Stomach (tissue), 19 donors: ENCODE measurements at places on chromosomes 12 and 14.
A peak's percentile ranks its signal among the peaks of the same experiment; 100 is the strongest.

DNA sequence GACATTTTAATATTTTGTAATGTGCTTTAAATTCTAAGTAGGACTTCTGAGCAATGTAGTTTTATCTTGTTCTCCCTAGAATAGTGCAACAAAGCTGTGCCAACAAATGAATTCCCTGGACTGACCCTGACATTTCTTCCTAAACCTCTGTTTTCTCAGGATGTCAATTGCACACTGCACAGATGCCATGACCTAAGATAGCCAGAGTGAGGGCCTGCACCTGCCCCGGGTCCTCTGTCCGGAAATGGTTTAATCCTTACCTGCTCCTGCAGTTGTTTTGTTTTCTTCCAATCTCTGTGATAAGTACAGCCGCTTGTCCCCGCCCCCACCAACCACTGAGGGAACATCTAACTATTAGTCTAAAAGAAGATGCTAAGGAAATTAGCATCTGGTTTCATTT, 831.5 kb downstream of the GALC start:
- DNase-seq, result no peak

GRCh38 chr12:49228653-49229052, 36.2 kb upstream of the TUBA1C start:
- DNase-seq, result no peak

DNA sequence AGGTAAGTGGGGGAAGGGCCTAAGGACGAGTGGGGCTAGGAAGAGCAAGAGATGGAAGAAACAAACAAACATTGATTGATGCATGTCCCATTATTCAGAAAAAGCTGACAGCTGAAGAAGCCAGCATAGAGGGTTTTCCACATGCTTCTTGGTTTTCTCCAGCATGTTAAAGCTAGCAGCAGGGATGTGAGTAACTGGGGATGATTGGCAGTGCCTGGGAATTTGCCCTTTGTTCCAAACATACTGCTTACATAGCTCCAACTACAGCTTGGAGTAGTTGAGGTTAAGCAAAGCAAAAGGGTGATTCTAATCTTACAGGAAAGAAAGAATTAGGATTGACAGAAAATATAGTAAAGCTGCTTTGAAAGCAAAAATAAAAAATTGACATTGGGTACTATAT, 68.0 kb upstream of the IFNG-AS1 start:
- peak; percentile 44 for DNase-seq

DNA sequence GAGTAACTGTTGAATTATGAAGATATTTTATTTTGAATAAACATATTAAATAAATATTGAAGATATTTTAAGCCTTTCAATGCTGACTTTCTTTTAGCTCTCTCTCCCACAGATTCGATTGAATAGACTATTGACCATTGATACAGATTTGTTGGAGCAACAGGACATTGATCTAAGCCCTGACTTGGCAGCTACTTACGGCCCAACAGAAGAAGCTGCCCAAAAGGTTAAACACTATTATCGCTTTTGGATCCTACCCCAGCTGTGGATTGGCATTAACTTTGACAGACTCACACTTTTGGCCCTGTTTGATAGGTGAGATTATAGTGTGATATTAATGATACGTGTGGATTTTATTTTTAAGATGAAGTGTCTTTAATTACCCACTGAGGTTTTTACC, 105.6 kb downstream of the PCNX1 start:
- no peak for DNase-seq

GRCh38 chr12:132236129-132236929, 92.1 kb downstream of the NOC4L start:
- no peak for DNase-seq

- DNase-seq, result no peak
These were observed 10.6 kb upstream of the NINJ2 start for GRCh38 chr12:673849-674248.

GRCh38 chr14:46820291-46820690, 168.7 kb upstream of the RPL10L start:
- DNase-seq, result no peak

DNA sequence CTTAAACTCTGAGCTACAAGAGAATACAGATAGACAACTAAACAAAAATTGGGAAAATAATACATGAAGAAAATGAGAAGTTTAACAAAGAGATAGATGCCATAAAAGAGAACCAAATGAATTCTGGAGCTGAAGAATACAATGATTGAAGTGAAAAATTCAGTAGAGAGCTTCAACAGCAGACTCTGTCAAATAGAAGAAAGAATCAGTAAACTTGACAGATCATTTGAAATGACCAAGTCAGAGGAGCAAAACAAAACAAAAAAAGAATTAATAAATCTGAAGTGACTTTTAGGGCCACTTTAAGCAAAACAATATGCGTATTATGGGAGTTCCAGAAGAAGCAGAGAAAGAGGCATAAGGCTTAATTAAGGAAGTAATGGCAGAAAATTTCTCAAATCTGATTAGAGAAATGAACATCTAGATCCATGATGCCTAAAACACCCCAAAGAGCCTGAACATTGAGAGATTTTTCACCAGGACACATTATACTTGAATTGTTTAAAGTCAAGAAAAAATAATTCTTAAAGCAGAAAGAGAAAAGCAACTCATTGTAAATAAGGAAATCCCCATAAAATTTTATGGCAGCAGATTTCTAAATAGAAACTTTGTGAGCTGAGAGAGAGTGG, 61.0 kb upstream of the RNU6-8 start:
- DNase-seq, result no peak

DNA sequence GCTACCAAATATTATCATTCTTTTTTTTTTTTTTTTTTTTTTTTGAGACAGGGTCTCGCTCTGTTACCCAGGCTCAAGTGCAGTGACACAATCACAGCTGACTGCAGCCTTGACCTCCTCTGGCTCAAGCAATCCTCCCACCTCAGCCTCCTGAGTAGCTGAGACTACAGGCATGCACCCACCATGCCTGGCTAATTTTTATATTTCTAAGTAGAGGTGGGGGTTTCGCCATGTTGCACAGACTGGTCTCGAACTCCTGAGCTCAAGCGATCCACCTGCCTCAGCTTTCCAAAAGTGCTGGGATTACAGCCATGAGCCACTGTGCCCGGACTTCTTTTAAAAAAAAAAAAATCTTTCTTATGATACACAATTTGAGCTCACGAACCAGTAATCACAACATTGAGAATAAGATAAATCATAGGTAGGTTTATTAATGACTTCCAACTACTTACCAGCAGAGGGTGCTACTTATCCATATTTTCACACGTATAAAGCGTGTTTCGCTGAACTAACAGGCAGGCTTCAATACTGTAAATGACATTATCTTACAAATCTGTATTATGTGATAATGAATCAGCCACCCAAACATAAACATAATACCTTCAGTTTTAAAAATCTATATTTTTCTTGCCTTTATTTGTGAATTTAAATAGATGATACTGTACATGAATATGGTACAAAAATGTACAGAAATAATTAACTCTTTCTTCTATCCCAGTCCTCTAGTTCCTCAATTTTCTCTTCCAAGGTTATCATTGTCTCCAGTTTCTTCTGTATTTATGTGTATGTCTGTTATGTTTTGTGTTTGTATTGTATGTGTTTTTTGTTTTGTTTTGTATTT, 42.5 kb upstream of the BCAT1 start:
- DNase-seq, result peak; percentile 80

DNA sequence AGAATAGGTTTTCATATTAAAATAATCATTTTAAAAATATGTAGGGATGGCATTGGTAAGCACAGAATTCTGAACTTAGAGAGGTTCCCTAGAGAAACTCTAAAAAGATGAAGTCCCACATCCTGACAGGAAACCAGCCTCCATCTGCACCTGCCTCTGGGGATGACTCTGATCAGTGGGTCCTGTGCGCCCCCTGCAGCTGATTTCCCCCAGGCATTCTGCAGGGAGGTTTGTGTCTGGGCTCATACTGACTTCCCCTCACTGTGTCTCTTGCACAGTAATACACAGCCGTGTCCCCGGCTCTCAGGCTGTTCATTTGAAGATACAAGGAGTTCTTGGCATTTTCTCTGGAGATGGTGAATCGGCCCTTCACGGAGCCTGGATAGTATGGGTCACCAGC, 602.9 kb downstream of the TMEM121 start:
- peak; percentile 18 for DNase-seq

GRCh38 chr12:117857632-117858612, 110.9 kb downstream of the KSR2 start:
- DNase-seq, result peak; percentile 49

GRCh38 chr14:44113769-44114730, 393.0 kb downstream of the FSCB start:
- DNase-seq, result no peak

DNA sequence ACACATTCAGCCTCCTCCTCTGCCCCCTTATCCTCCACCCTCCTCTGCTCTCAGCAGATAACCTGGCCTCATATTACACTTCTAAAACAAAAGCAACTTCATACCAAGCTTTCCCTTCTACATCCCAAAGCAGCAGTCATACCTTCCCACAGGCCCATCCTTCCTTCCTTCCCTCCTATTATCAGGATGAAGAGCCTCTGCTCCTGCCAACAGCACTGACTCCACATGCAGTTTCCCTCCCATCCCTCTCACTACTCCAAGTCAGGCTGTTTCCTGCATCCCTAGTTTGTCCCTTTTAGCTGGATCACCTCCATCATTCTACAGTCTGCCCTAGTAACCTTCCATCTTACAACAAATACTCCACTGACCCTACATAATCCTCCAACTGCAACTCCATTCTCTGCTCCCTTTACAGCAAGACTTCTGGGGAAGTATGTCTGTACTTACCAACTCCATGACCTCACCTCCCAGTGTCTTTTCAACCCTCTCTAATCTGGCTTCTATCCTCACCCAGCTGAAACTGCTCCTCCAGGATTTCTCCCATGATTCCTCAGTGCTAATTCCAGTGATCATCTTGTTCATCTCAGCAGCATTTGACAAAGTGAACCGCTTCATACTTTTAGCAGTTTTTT, 4.9 kb upstream of the YEATS4 start:
- DNase-seq, result no peak

DNA sequence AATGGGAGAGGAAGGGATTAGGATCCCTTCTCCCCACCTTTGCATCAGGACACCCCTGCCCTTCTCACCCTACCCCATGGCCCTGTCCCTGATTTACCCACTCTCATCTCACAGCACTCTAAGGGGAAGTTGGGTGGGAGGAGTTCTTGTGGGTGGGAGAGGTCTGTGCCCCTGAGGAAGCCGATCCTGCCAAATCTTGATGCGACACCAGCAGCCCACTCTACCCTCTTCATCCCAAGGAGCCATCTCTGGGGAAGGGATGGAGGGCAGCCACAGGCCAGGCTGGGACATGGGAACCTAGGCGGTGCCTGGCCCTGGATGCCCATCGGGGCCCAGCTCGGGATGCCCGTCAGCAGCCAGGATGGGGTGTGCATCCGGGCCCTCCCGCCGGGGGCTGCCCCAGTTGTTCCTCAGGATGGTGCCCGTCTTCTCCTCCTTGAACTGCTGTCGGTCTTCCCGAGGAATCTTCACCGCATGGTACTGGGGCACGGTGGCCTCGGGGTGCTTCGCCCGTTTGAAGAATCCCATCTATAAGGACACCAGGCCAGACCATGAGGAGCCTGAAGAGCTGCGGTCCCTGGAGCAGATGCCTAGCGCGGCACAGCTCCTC, 22.8 kb downstream of the ITGA7 start:
- no peak for DNase-seq

DNA sequence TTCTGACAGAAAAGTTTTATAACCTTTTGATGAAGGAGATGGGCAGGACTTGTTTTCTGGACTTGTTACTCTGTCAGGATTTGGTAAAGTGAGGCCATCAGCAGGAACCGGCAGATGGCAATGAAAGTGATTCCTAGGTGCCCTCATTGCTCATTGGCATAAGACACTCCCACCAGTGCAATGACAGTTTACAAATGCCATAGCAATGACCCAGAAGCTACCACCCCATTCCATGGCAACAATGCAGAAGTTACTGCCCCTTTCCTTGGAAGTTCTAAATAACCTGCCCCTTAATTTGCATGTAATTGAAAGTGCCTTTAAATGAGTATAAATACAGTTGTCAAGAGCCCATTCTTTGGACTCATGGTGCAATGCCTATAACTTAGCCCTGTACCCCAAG, 222.6 kb downstream of the CEP128 start:
- DNase-seq, result no peak

DNA sequence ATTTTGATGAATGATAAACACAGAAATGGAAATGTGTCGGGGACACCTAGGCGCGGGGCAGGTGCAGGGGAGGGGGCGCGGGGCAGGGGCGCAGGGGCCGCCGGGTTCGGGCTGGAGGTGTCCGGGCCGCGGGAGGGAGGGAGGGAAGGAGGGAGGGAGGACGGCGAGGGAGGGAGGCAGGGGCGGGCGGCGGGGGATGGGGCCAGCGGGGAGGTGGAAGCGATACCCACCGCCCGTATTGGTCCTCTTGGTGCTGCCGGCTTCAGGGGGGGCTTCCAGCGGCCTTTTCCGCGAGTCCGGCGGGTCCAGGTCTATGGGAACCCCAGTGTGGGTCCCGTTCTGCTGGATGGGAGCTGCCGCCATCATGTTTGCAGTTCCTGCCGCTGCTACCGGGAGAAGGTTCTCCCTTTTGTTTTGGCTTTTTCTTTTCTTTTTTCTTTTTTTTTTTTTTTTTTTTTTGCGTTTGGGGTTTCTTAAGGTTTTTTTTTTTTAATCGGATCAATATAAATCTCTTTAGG, 703 bp downstream of the NOVA1 start:
- DNase-seq, result no peak

- DNase-seq, result peak; percentile 64
These were observed 9.0 kb downstream of the TPH2 start for GRCh38 chr12:71947645-71948105.

- no peak for DNase-seq
These were observed 107.9 kb downstream of the PPM1H start for GRCh38 chr12:62827042-62827441.

GRCh38 chr12:122333142-122334087, 67.1 kb upstream of the VPS33A start:
- DNase-seq, result no peak

GRCh38 chr12:42468921-42469320, 120.6 kb downstream of the PRICKLE1 start:
- no peak for DNase-seq

DNA sequence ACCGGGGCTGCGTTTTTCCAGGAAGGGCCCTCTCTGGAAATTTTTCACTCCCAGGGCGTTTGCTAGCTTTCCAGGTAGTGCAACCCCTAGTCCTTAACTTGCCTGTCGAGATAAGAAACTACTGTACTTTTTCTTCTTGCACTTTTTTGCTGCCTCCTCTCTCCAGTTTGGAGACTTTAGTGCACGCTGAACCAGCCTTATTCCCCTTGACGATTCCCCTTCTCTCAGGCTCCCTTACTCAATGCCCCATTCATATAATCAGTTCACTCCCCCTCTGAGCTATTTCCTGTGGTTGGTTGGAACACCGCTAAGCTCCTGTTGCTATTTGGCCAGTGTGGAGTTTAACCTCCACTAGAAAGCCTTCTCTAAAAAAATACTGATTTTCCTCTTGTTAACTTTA, 682 bp downstream of the CREBL2 start:
- no peak for DNase-seq
